NCI-H187 treated with DMSO at 0.1 percent for 48 hours (cell line): ENCODE measurements at places on chromosomes 12 and 14.

DNA sequence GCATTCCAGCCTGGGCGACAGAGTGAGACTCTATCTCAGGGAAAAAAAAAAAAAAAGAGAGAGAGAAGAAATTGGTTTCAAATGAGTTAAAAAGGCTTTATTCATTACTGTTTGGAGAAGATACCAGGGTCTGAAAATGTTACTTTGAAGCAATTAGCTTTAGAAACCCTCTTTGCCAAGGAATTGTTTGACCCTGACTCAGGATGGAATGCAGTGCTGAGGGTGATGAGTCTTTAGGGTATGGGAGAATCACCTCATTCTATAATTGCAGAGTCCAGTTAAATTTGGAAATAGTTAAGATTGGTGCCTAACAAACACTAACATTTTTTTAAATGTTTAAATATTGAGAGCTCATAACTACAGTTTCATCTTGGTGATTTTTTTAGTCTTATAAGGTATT is 13.3 kb downstream of the RAP1B start:
- DNase-seq, result no peak

GRCh38 chr12:105292705-105293104 is 37.8 kb upstream of the C12orf75 start:
- no peak for DNase-seq

DNA sequence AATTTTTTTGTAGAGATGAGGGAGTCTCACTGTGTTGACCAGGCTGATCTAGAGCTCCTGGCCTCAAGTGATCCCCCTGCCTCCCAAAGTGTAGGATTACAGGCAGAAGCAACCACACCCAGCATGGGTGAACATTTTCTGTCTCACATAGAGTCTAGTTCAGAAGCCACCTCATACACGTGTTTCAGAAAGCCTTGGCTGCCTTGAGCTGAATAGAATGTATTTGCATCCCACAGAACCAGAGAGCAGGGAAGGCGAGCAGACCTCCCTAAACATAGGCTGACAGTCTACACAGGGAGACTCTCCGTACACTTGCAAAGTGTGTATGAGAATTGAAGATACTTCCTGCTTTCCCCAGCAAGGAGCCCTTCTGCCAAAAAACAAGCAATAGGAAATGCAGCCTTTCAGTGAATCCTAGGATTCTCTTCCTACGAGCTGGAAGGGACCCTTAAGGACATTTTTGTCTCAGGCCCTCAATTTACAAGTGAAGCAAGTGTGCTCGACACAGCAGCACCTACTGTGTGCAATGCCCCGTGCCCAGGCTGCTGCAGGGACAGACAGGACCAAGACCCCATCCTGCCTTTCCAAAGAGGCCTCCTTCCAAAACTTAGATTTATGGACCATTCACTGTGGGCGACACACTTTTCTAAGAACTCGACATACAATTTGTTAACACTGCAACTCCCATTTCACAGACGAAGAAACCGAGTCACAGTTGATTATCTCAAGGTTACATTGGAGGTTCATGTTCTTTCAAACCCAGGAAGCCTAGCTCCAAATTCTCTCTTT is 11.2 kb downstream of the NUAK1 start:
- DNase-seq, result no peak

DNA sequence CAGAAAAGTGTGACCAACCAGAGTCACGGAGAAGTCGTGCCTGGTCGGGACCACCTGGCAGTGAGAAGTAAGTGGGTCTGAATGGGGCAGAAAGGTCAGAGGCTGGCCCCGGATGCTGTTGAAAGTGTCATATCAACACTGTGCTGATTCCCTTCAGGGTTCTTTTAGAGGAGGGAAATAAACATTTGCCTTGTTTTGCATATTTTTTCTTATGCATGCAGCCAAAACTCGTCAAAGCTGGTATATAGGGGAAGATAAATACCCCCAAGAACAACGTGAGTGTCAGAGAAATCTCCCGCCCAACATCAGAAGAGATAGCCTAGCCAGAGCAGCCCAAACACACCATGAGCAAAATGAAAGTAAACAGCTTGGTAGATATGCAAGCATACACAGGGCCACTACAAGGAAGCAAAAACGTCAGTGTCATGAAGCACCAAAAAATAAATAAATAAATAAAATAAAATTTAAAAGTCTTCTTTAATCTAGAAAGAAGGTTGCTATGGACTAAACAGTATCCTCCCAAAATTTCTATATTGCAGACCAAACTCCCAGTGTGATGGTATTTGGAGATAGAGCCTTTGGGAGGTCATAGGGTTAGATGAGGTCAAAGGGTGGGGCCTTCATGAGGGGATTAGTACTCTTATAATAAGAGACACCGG is 22.1 kb downstream of the EIF5 start:
- DNase-seq, result no peak

GRCh38 chr12:130748786-130749185 is 32.7 kb upstream of the RIMBP2 start:
- DNase-seq, result no peak

- DNase-seq, result no peak
These were observed 1348.0 kb downstream of the TMEM121 start for GRCh38 chr14:106874350-106874749.

- no peak for DNase-seq
These were observed 366.7 kb downstream of the GALC start for GRCh38 chr14:87626266-87626665.

DNA sequence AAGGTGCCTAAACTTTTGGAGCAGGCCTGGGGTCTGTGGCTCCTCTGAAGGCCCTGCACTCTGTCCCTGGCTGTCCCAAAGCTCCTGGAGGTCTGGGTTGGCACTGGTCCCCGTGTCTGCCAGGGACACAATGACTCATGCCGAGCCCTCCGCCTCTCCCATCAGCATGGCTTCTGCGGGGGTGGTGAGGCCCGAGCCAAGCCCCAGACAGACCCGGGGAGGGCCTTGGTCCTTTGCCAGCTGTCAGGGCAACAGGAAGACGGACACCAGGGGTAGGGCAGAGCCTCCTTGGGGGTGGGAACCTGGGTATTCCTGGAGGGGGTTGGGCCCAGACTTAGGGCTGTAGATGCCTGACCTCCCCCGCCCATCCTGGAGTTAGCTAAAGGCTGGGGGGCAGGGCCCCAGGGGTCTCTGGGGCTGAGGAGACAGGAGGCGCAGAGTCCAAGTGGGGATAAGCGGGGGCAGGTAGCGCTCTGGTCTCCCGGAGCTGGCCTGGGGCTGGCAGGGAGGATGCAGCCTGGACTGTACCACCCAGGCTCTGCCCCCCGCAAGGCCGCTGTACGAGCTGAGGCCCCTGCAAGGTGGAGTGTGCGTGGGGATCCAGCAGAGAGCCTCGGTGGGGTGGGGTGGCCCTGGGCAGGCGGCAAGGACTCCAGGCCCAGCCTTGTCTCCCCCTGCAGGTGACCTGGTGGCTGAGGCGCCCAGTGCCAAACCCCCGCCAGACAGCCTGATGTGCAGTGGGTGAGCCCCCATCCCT is 16.4 kb upstream of the PUS1 start:
- DNase-seq, result no peak

- peak; percentile 61 for DNase-seq
These were observed 9.8 kb upstream of the SIX1 start for GRCh38 chr14:60658909-60659585.

GRCh38 chr12:122981587-122982476 is 1.4 kb downstream of the ARL6IP4 start:
- DNase-seq, result no peak
